Activated naive CD4-positive, alpha-beta T cell treated with anti-CD3 and anti-CD28 coated beads for 36 hours (primary cell): ENCODE measurements at places on chromosomes 5 and 9.

- no peak for DNase-seq
Measured at GRCh38 chr9:91418215-91418610, 5.4 kb downstream of the NFIL3 start.

GRCh38 chr5:120644516-120644915 lies 180.4 kb downstream of the PRR16 start:
- DNase-seq = no peak

- no peak for DNase-seq
Measured at GRCh38 chr9:34203992-34204635, 25.3 kb downstream of the UBAP1 start.

DNA sequence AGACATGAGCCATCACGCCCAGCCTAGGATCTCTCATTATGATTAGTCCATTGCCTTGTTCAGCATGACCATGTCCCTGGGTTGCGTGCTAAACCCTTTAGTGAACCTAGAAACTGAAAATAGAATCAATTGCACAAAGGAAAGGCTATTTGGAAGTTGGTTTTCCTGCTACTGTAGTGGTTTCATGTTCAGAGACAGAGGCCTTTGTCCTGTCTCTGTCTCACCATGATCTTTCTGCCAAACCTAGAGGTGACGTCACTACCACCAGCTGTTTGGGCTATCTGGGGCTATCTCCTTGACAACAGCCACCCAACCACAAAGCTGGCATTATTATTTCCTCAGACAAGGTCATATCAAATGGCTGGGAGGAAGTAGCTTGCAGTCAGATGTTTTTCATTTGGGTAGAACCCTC lies 4.0 kb upstream of the CDK5RAP2 start:
- peak; percentile 24 for DNase-seq

- no peak for DNase-seq
Measured at GRCh38 chr5:53362521-53362941, 117.9 kb upstream of the FST start.

DNA sequence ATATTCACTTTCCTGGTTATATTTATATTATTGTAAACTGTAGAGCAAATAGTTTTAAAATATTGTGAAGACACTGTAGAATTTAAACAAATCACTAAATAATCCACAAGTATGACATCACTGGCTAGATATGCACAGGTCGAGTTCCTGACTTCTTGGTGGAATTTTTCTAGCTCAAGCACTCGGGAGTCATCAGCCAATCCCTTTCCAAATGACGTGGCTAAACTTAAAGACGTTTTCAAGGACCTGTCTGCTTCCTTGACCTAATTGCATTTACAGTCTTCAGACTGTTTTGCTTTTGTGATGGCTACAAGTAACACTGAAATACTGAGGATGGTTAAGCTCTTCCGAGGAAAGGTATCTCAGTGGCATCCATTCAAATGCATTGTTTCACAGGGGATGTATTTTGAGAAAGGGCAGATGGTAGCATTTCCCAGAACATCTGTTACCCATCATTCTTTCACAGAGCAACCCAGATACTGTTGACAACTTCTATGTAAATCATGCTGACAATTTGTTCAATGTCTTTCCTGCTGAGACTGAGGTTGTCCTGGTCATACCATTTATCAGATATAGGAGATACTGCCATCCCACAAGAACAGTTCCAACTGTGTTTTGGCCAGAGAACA lies 262.8 kb downstream of the CDH10 start:
- DNase-seq = no peak

DNA sequence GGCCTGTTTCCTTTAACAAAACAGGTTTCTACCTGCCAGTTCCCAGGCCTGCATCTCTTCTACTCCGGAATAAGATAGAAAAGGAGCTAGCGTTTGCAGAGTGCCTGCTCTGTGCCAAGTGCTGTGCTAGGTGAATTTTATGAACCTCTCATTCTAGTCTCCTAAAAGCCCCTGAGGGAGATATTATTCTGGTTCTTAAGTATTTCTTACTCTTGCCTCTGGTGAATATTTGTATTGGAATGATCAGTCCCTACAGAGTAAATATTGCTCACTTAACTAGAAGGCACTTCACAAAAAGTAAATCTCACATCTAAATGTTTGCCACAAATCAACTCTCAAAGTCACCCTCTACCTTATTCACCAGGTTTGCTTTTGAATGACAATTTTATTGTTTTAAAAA lies 227.1 kb downstream of the AUH start:
- DNase-seq = no peak

GRCh38 chr9:125600194-125600593 lies 106.8 kb downstream of the MAPKAP1 start:
- no peak for DNase-seq

- no peak for DNase-seq
Measured at GRCh38 chr5:75964008-75964407, 119.2 kb upstream of the SV2C start.

- no peak for DNase-seq
Measured at GRCh38 chr5:53326424-53327153, 153.8 kb upstream of the FST start.

DNA sequence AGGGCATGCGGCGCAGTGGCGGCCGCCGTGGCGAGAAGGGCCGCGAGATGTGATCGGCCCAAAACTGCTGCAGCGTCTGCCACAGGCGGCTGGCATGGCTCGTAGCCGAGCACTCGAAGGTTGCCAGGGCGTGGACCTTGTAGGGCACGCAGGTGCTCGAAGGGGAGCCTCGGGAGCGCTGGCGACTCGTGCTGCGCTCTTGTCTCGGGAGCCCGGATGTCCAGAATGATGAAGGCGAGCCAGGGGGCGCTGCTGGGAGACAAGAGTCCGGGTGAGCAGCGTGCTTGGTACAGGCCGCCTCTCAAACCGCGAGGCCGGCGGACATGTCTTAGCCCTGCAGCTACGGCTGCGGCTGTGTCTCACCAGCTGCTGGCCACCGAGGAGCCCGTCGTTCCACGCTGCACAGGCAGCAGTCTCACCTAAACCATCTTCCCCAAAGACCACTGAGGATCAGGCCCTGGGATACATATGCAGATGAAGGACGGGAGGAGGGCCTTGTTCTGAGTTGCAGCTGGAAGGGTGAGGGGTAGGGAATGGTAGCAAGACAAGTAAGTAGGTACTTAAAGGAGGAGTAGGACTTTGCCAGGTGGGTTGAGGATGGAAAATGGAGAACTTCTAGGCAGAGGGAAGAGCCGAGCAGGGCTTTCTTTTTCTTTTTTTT lies 1.7 kb downstream of the CBY3 start:
- peak; percentile 81 for DNase-seq
